Glutamatergic neuron (in vitro differentiated cells): ENCODE measurements at places on chromosomes 1 and 21. TPM values are rescaled to one million over a fixed set of nuclear protein-coding genes. Genes with fewer than 3 reads are reported as not detected.

Gene SLFNL1
- 0.20 TPM for total RNA-seq

DNA sequence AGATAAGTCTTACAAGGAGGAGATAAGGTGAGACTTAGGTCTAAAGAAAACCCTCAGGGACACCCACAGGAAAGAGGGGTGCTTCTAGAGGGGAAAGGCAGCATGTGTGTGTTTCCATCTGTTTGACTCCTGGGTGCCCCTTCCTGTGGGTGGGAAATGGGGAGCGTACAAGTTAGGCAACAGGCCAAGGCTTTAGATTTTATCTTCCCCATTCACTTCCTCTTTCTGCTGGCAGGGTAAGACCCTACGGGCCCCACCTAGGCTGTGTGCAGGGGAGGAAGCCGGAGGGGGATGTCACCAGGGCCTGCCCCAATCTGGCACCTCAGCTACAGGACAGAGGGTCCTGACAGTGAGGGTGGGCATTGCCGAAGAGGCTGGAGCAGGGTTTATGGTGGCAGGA lies 2.5 kb upstream of the OLIG1 start:
- no peak for DNase-seq

DNA sequence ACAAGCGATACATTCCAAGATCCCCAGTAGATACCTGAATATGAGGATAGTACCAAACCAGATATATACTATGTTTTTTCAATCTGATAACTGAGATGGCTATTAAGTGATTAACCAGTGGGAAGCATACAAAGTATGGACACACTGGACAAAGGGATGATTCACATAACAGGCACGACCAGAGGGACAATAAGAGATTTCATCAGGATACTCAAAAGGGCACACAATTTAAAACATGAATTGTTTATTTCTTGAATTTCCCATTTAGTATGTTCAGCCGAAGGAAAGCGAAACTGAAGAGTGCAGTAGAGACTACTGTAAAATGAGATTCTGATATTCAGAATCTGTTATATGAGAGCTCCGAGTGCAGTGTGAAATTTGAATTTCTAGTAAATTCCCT lies 10.6 kb downstream of the ZZZ3 start:
- no peak for DNase-seq

Gene CLCA4
- total RNA-seq: not detected

GRCh38 chr1:182784556-182785171 lies 4.9 kb upstream of the NPL start:
- no peak for DNase-seq

DNA sequence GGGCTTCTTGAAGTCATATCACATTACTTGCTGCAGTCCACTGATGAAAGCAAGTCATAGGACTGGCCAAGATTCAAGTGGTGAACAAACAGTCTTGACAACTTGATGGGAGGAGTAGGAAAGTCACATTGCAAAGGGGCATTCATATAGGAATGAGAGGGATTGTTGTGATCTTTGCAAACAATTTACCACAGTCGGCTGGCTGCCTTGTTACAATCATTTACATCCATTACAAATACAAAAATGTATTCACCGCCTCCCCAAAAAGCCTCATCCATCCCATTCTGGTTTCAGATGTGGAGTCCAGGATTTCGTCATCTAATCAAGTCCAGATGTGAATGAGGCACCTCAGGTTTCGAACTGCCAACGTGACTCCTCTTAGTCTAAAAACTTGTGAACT lies 26.8 kb downstream of the GORAB start:
- no peak for DNase-seq
